ENCODE measurements at places on chromosomes 1 and 21.

- peak; percentile 40 for DNase-seq
Measured at GRCh38 chr1:198496216-198497143, 44.0 kb downstream of the ATP6V1G3 start.

DNA sequence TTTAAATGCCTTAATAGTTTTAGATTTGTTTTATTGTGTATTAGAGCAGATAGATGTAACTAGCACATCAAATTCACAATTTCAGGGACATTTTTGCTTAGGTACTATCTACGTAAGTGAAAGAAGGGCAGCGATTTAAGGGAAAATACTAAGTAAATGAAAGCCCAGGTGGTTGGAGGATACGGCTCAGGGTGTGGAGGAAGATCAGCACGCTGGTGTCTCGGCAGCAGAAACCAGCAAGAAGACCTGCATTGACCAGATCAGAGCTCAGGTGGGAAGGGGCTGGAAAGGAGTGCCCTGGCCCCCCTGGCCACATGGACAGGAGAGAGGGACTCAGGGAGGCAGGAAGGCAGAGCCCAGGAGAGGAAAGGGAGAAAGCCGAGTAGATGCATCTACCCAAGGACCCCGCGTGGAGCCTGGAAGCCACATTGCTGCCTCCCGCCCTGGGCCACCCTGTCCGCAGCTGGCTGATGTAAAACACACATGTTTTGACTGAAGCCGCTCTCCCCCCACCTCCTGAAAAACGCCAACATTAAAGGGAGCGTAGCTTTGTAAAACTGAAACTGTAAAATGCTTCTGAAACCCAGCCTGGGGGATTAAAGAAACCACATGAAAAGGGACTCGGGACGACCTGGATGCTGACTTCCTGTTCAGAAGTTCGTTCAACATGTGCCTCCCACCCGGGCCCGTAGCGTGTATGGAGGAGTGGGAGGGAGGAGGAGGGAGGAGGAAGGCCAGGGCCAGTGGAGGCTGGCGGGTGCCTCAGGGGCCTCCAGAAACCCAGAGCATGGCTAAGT lies 72.6 kb upstream of the TARDBP start:
- DNase-seq, result no peak

DNA sequence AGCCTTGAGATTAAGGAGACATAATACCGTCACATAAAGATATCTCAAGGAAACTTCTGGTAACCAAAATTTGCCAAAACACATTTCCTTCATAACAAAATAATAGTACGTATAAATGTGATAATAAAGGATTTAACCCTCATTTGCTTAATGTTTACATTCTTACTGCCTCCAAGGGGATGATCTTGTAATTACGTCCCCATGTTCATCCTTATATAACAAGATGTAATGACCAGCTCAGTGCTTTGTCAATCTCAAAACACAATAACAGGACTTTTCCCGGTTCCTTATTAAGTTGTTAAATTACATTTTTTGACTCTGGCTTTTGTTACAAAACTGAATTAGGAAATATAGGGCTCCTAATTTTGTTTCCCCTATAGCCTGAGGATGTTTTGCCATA lies 41.3 kb upstream of the UHMK1 start:
- no peak for DNase-seq

GRCh38 chr1:169060919-169061639 lies 45.4 kb upstream of the ATP1B1 start:
- no peak for DNase-seq

GRCh38 chr1:110148961-110149360 lies 1.3 kb upstream of the SLC6A17 start:
- DNase-seq, result no peak

DNA sequence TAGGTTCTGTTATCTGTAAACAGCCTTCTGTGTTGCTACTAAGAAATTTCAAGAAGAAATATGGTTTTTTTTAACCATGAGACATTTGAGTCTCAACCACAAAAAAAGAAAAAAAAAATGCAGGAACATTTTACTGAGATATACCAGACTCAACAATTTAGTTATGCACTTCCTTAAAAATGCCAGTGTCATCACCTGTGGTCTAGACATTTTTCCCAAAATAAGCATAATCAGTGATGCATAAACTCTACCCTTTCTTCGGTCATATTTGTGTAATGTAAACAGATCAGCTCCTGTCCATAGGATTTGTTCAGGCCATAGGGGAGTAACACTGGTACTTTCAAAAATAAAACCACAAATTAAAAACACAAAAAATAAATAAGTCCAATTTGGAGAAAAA lies 122.6 kb upstream of the TNFSF4 start:
- no peak for DNase-seq

- no peak for DNase-seq
Measured at GRCh38 chr1:6688757-6689156, 12.9 kb downstream of the DNAJC11 start.

DNA sequence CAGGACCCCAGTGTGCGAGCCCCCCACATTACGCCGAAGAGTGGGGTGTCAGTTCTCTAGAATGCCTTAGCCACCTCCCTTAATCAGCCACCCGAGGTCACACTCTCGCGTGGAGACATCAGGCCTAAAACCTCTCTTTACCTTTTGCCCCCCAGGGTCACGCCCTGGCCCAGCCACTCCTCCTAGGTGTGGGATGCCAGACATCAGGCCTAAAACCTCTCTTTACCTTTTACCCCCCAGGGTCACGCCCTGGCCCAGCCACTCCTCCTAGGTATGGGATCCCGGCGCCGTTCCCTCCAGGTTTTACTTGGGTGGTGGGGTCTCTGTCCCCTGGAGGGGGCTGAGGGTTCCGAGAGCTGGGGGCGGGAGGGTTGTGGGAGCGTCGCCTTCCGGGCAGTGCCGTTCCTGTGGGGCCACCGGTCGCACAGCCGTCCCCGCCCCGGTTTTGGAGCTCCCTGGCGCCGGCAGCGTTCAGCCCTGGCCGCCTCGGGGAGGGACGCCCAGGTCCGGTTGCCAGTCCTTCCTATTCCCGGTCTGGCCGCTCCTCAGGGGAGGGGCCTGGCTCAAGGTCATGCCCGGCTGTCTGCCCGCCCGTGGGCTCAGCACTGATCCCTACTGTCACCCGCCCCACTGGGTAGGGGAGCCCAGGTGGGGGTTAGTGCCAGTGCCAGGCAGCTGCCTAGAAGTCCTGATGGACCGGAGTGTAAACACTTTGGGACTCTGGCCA lies 882 bp downstream of the VPS13D start:
- DNase-seq, result no peak

- no peak for DNase-seq
Measured at GRCh38 chr21:38171723-38172344, 85.0 kb upstream of the KCNJ15 start.

- no peak for DNase-seq
Measured at GRCh38 chr1:234324821-234325220, 48.4 kb upstream of the COA6 start.

DNA sequence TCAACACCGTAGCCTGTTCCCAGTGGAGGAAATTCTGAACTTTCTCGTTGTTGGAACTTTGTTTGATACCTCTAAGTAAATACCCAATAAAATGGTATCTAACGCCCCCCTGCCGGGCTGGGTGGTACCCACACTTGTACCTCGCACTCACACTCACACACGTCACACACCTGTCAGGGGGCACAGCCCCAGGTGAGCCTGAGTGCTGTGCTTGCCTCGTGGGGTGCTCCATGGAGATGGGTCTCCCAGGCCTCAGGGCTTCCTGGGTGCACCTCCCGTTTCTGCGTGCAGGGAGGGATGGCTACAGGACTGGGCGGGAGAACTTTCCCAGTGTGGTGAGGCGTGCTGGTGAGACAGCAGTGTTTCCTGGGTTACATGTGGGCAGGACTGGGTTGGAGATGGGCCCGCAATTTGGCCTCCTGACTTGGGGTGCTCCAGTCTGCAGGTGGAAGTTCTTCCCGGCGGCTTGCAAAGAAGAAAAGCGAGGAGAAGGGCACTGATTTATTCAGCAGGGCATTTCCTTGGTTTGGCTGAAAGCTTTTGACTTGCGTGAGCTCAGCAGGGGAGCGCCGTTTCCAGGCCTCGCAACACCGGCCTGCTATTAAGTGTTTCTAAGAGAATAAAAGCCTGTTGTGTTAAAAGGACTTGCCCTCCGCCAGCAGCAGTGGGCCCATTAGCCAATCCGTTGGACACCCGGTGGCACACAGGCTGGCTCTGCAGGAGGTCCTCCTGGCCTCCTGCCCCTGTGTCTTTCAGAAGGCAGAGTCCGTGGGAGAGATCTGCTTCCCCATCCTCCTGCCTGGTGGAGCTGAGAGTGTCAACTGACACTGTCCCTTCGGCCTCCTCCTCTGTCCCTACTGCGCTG lies 79.7 kb downstream of the KIF26B start:
- no peak for DNase-seq

GRCh38 chr1:68145418-68146126 lies 86.8 kb downstream of the WLS start:
- no peak for DNase-seq

GRCh38 chr1:22540337-22540736 lies 23.0 kb upstream of the EPHA8 start:
- no peak for DNase-seq

DNA sequence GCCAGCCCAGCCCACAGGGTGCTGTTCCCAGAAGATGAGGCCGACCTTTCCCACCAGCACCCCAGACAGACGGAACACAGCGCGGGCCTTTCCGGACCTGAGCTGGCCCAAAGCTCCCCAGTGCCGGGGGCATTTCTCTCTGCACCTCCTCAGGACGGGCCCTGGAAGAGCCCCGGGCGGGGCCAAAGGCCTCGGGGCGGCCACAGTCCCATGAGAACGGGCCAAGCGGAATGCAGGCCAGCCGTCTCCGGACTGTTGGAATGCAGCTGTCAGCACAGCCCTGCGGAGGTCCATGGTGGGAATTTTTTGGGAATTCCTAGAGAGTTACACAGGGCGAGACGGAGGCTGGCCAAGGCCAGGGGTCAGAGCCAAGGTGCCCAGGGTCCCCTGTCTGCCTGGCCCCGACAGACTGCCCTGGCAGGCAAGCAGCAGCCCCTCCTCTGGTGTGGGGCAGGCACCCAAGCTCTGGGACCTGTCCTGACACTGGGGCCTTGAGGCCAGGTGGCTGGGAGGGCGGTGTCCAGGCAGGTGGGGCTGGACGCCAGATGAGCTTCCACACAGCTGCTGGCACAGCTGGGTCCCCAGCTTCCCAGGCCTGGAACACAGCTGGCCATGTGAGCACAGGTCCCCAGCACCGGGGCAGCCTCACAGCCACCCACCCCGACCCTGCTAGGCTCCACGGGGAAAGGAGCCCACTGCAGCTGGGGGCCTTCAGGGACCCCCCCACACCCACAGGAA lies 63.0 kb downstream of the MEGF6 start:
- DNase-seq, result no peak

GRCh38 chr1:30478799-30479563 lies 244.4 kb downstream of the MATN1 start:
- DNase-seq, result no peak

DNA sequence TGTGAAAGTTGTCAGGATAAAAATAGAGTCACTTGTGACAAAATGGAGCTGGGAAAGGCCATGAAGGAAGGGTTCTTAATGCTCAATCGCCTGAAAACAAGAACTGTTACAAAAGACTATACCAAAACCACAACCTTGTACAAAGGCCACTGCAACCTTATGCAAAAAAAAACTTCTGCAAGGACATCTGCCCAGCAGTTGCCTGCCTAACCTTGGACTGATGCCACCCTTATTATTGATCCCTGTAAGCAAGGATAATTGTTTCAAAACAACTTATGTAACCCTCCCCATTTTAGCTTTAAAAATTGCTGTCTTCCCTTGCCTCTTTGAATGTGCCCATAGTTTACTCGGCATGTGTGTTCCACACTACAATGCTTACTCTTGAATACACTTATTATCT lies 5.7 kb downstream of the ALG14 start:
- no peak for DNase-seq

- DNase-seq, result no peak
Measured at GRCh38 chr1:244759158-244759557, 76.3 kb upstream of the COX20 start.

DNA sequence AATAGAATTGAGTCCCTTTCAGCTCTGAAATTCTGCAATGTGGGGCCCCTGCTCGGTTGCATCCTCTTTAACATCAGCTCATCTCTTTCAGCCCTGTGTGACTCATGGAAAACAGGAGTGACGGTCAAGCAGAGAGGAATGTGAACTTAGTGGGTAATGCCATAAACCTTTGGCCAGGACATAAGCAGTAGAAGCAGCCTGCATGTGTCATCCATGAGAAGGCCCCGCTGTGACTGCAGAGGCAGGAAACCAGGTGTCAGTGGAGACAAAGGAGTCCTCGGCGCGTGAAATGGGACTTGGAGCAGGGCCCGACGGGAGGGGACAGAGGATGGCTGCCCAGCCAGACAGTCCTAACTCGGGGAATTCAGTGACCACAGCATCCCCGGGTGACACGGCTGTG lies 21.1 kb upstream of the EPHB2 start:
- peak; percentile 72 for DNase-seq

DNA sequence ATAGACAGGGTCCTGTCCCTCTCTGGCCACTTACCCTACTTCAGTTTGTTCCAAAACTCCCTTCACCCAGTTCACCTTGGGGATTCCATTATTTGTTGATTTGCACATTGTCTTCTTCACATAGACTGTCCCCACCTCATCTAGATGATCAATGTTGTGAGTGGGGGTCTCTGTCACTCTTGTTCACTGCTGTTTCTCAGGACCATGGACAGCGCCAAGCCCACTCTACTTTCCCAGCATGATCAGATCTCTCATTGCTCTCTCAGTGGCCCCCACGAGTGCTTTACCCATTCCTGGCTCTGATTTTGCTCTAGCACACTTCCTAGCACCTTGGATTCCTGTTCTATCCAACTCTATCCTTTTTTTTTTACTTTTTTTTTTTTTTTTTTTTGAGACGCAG lies 45.4 kb upstream of the IGSF21 start:
- DNase-seq, result no peak

DNA sequence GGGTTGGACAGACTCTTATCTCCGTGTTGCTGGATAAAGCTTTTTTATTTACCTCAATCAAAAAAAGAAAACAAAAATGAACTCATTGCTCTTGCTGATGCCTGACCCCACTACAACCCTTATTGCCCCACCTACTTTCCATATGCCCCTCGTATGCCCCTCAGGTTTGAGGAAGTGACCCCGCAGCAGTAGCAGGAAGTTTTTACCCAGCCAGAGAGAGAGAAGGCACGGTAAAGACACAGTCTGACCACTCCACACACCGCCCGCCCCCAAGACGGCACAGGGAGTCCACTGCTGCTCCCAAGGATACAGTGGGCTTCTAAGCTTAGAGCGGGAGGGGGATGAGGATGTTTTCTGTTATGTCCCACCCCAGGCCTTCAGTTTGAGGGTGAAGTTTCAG lies 9.8 kb downstream of the PLEKHO1 start:
- DNase-seq, result no peak

- DNase-seq, result no peak
Measured at GRCh38 chr21:29257701-29258100, 41.0 kb upstream of the BACH1 start.

DNA sequence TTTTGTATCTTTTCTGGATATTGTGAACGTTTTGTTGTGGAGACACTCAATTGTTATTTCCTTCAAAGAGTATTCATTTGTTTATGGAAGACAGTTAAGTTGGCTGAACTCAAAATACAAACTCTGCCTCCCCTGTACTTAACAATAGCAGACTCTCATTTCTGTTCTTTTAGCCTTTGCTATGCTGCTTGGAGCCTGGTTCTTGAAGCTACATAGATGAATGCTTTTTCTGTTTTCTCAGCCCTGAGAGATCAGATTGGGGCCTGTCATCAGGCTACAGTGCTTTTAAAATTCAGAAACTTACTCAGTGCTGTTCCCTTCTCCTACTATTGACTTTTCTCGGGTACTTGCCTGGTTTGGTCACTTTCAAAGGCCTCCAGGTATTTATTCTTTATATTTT lies 215.7 kb upstream of the LYPLAL1 start:
- DNase-seq, result no peak

GRCh38 chr1:17441265-17441992 lies 2.0 kb upstream of the RCC2 start:
- peak; percentile 47 for DNase-seq

GRCh38 chr1:228927946-228928898 lies 192.9 kb downstream of the RHOU start:
- DNase-seq, result no peak

- no peak for DNase-seq
Measured at GRCh38 chr1:160007577-160008200, 24.1 kb downstream of the PIGM start.

Data from AG09309 (cell line).